Stimulated activated CD4-positive, alpha-beta T cell treated with anti-CD3 and anti-CD28 coated beads, Interleukin-12 subunit alpha, Interleukin-12 subunit beta, amount 100 ng/mL, for 24 hours (primary cell): ENCODE measurements at places on chromosomes 6 and 20.

- DNase-seq: no peak
Measured at GRCh38 chr20:39082622-39083398, 120.7 kb downstream of the DHX35 start.

- DNase-seq: no peak
Measured at GRCh38 chr6:131657630-131658111, 20.6 kb downstream of the ENPP3 start.

DNA sequence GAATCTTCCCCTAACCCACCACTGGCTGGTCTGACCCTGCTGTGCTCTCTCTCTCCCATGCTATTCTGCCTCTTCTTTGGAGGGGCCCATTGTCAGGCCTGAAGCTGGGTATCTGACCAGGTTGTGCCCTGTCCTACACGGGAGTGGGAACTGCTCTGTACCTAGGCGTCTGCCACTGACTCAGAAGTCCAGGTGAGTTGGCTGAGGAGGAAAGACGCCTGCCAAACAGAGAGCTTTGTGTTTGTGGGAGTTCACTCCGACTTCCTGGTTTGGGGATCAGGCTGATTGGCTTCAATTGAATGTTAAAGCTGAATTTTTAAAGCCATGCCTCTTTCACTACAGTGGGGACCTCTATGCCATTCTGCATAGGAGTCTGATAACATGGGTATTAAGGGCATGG lies 136.0 kb downstream of the CCDC170 start:
- no peak for DNase-seq

DNA sequence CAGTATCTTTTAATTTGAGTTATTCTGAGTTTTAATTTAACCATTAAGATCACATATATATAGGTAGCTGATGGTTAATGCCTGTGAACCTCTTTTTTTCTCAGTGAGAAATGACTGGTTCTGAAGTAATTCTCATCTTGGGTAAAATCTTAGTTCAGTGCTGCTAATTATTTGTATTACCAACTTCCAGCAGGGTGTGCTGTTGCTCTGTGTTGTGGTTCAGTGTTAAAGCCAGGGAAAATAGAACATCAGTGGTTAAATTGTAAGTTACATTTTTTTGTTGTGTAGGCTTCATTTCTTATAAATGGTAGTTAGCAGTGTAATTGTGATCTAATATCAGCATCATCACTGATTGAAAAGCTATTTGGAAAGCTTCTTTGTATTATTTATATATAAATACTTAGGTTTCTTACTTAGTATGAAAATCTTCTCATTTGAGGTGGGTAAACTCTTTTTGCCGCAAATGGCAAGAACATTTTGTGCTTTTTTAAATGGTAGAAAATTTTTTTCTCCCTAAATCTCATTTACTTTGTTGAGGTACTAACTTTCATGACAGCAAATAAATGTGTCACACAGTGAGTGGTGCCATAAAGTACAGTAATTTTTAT lies 43.7 kb downstream of the CDC5L start:
- DNase-seq: peak; percentile 11

GRCh38 chr6:90156861-90157260 lies 139.8 kb downstream of the BACH2 start:
- no peak for DNase-seq

- DNase-seq: no peak
Measured at GRCh38 chr6:163835439-163836171, 421.1 kb downstream of the QKI start.

GRCh38 chr6:25173951-25174474 lies 105.2 kb upstream of the CARMIL1 start:
- DNase-seq: no peak

DNA sequence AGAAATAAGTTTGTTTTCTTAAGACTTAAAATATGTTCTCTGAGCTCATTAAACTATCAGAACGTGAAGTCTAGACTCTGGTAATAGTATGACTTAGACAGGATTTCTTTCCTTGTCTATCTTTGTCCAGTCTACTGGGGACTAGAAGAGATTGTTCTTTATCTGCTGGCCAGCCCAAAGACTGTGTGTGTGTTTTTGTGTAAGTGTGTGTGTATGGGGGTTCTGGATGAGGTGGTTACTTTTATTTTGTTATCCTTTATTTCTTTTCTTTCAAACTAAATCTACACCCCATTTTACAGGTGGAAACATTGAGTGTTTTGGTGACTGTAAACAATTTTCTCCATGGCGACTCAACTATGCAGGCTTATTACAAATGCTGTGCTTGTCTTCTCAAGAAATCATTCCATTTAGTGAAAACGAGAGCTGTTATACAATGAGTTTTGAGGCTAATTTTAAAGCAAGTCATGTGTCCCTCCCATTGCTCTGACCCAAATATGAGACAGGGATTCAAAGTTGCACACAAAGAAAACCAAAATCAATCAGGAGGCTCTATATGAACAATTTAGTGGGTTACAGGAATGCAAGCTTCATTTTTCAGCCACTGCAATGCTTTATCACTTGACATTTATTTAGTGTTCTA lies 97.6 kb downstream of the ELOVL5 start:
- no peak for DNase-seq

- no peak for DNase-seq
Measured at GRCh38 chr6:38283734-38284362, 355.9 kb downstream of the BTBD9 start.

GRCh38 chr6:29777310-29777709 lies 50.3 kb upstream of the HLA-G start:
- no peak for DNase-seq

- no peak for DNase-seq
Measured at GRCh38 chr20:17518339-17519052, 12.7 kb downstream of the BFSP1 start.

- DNase-seq: no peak
Measured at GRCh38 chr6:38846844-38847243, 131.7 kb downstream of the DNAH8 start.

GRCh38 chr6:17600527-17601385 lies 654 bp downstream of the FAM8A1 start:
- no peak for DNase-seq

- DNase-seq: no peak
Measured at GRCh38 chr6:158323561-158323958, 11.3 kb downstream of the TULP4 start.

GRCh38 chr6:25863360-25863759 lies 10.7 kb downstream of the SLC17A3 start:
- DNase-seq: no peak

DNA sequence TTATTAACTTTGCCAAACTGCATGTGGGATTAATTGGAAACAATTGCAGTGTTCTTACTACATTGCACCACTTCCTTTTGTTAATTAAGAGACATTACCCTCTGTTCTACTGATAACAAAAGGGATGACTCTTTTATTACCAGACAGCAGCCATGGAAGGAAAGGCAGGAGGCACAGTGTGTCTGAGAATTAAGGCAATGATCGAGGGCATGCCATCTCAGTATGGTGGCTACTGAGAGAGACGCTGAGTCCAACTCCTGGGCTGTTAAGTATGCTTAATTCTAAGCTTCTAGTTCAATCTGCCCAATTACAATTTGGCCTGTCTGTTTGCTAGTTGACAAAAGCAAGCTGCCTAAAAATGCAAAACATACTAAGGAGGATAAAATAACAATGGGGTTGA lies 227.4 kb downstream of the PHACTR1 start:
- DNase-seq: no peak

DNA sequence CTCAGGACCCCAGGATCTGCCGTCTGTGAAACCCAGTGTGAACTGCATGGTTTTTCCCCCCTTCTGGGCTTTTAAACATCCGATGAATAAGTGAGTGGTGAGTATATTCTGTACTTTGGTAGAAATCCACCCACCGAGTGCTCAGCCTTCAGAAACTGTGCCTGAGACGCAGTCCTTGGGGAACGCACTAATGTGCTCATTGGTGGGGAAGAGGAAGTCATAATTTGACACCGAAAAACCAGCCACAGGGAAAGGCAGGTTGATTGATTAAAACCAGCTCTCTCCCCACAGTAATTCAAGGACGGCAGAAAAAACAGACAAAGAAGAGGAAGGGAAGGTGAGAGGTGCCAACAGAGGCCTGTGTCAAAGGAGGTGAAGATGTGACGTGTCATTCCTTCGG lies 21.7 kb downstream of the EDN3 start:
- no peak for DNase-seq

GRCh38 chr20:42740226-42740870 lies 449.4 kb downstream of the PTPRT start:
- no peak for DNase-seq

DNA sequence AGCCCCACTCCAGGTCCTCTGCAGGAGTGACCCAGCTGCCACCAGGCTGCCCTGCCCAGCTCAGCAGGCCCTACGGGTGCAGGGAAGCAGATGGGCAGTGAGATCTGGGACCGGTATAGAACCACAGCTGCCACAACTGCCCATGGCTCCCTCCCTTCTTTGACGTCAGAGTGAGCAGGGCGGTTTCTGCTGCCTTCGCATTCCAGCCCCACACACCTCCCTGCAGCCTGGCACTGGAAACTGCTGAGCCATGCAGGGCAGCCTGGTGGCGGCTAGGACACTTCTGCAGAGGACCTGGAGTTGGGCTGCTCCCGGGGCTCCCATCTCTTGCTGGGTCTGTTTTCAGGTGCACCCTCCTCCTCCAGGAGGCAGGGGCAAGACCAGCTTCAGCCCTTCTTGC lies 101.6 kb upstream of the CD93 start:
- no peak for DNase-seq

DNA sequence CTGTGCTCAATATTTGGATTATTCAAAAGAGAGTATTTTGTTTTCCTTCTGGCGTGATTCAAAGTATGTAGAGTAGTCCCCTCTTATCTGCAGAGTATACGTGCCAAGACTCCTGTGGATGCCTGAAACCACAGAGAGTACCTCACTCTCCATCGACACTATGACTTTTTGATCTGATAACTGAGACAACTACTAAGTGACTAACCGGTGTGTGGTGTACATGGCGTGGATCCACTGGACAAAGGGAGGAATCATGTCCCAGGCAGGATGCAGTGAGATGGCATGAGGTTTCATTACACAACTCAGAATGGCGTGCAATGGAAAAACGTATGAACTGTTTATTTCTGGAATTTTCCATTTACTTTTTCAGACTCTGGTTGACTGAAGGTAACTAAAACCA lies 112.2 kb upstream of the PDE7B start:
- no peak for DNase-seq

DNA sequence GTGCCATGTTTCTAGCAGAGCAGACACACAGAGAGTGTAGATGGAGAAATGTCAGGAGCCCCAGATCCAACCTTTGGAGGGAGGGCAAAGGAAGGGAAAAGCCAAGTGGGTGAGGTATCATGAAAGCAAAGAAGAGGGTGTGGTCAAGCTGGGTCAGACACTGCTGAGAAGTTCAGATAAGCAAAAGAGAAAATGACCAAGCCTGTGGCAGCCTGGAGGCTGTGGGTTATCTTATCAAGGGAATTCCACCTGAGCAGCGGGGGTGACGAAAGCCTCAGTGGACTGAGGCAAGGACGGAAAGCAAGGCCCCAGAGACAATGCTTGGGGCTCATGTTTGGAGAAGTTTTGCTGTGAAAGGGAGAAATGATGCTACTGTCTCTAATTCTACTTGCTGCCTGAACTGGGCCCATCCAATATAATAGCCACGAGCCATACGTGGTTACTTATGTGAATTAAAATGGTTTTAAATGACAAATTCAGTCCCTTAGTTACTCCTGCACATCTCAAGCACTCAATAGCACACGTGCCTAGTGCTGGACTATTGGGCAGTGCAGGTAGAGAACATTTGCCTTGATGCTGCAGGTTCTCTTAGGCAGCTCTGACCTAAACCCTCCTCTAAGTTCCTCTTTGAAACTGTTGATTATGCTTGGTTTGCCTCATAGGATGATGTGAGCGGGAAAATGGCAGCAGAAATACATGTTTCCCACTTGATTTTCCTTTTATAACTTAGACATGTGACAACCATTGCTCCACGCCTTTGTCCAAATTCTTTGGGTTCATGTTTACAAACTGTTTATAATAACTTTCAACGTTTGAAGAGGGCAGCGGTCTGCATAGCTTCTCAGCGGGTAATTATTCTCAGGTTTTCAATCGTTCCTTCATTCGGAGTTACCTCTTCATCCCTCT lies 63.7 kb downstream of the SLC22A23 start:
- DNase-seq: no peak

GRCh38 chr6:72844614-72845013 lies 222.8 kb downstream of the KCNQ5 start:
- no peak for DNase-seq

GRCh38 chr20:2659547-2659946 lies 4.5 kb downstream of the IDH3B start:
- no peak for DNase-seq

DNA sequence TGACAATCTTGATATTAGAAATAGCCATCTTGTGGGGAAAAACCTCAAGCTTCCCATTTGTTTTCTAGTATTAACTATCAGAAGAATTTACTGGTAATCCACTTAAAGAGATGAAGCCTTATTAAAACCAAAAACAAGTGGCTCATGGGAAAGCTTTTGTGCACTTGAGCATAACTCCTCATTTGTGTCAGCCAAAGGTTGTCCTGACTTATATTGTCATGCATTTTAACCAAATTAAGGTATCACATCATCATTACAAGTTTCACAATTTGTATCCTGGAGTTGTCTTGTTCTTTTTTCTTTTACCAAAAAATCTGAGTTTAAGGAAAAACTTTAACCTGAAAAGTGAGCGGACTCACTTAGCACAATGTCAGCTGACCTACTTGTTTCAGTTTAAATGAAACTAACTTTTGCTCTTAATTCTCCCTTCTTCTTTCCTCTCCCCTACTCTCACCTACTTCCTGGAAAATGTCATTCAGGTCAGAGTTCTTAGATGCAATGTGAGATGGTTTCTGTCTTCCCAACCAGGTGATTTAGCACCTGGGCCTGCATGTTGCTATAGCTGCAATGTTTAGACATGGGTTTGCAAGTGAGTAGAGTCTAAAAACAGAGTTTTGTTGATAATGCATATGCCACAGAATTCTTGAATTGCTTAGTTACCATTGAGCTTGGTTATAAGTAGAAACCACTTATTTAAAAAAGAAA lies 82.8 kb downstream of the TNFAIP3 start:
- DNase-seq: no peak

DNA sequence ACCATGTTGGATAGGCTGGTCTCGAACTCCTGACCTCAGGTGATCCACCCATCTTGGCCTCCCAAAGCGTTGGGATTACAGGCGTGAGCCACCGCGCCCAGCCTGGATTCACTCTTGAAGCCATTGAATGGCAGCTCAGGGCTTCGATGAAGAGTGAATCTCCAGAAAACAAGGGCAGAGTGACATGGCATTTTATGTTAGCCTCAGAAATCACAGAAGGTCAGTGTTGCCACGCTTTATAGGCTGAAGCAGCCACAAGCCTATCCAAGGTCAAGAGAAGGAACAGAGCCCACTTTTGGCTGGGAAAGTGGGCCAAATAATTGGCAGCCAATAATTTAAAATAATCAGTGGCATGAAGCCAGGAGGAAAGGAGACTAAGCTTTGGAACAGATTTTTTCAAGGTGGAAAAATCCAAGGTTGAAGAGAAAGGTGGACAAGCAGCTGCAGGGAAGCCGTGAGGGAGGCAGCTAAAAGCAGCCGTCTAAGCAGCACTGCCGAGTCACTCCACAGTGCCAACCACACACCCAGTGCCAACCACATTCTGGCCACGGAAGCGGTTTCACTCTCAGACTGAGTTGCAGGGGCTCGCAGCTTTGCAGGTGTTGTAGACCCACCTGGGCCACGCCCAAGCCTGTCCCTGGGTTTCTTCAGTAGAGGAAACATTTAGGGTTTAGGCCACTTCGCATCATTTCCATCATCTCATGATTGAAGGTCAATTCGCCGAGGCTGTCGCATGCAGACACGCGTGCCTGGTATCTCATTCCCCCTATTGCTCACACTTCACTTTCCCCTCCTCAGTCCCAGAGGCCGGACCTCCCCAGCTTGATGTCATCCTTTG lies 17.4 kb upstream of the AVP start:
- peak; percentile 49 for DNase-seq

- DNase-seq: no peak
Measured at GRCh38 chr20:19918965-19919329, 98.2 kb upstream of the NAA20 start.

GRCh38 chr6:72287801-72288200 lies 334.1 kb upstream of the KCNQ5 start:
- no peak for DNase-seq
